Glutamatergic neuron (in vitro differentiated cells): ENCODE measurements at places on chromosomes 12 and 14. TPM values are rescaled to one million over a fixed set of nuclear protein-coding genes. Genes with fewer than 3 reads are reported as not detected.

GRCh38 chr12:28497889-28498411 is 307.7 kb downstream of the CCDC91 start:
- H3K4me3 ChIP-seq: no peak overlapping the region
- no peak overlapping the region for H3K27ac ChIP-seq
- DNase-seq: no peak
- no peaks in the 10 kb centered on the region for H3K27me3 ChIP-seq

Gene TGM1
- 4.2 TPM for total RNA-seq

DNA sequence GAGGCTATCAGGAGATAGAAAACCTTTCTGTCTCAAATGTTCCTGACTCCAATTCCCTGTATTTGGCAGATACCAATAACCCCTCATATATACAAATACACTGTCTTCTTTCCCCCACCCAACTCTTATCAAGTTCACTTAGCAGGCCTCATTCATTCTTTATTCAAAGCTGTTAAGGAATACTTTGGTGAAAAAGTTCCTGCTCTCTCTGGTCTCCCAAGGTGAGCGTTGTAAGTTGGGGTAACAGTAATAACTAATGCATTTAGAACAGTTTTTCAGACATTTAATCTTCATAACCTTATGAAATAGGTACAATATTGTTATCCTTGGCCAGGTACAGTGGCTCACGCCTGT is 3.9 kb upstream of the GDF11 start:
- DNase-seq: no peak
- peaks cover 21% of the 10 kb centered on the region for H3K4me1 ChIP-seq
- no peak overlapping the region for H3K27ac ChIP-seq
- peak overlapping the region; percentile 88 for H3K4me3 ChIP-seq
- no peaks in the 10 kb centered on the region for H3K36me3 ChIP-seq

Gene CPNE6
- 0.44 TPM for total RNA-seq

DNA sequence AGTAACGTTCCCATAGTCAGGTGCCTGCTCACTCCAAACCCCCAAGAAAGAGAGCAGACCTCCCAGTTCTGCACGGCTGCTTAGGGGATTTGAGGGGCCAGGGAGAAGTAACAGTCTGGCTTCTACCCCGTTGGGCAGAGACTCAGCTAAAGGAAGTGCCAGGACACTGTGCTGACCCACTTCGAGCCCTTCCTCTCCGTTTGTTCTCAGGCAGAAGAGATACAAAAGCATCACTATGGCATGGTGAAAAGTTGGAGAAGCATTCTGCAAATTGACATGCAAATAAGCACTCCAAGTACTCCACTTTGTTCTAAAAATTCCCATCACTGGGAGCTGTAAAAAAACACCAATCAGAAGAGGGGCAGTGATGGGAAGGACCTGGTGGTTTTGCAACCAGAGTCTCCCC is 239.1 kb downstream of the EGLN3 start:
- H3K27ac ChIP-seq: no peak overlapping the region
- H3K4me3 ChIP-seq: no peak overlapping the region
- H3K27me3 ChIP-seq: no peaks in the 10 kb centered on the region

GRCh38 chr12:102232036-102232435 is 34.4 kb upstream of the PMCH start:
- H3K4me3 ChIP-seq: no peak overlapping the region
- DNase-seq: no peak
- H3K27ac ChIP-seq: no peak overlapping the region
- no peaks in the 10 kb centered on the region for H3K4me1 ChIP-seq

- no peak overlapping the region for H3K27ac ChIP-seq
- H3K4me3 ChIP-seq: no peak overlapping the region
- no peaks in the 10 kb centered on the region for H3K4me1 ChIP-seq
- H3K36me3 ChIP-seq: no peaks in the 10 kb centered on the region
These were observed 10.3 kb downstream of the WASHC3 start for GRCh38 chr12:102051431-102051965.

GRCh38 chr14:32166029-32166428 is 35.8 kb upstream of the RNU6-7 start:
- H3K27ac ChIP-seq: no peak overlapping the region
- no peaks in the 10 kb centered on the region for H3K4me1 ChIP-seq
- DNase-seq: no peak
- peaks cover 2% of the 10 kb centered on the region for H3K27me3 ChIP-seq
- no peak overlapping the region for H3K4me3 ChIP-seq

Gene KCNH5
- total RNA-seq: 0.32 TPM

DNA sequence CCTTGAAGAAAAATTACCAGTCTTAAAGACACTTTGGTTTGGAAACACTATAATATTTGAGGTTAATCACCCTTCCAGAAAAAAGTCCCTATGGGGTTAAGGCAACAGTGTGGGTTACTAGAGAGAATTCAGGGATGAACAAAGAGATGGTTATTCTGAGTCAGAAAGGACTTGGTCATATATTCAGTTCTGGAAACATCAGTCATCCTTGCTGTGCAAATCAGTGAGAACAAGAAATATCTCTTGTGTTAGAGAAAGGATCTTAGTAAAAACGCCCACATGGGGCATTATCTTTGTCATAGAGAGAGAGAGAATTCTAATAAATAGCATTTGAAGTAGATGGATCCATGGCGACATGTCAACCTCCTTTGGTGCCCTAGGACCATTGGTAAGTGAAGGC is 59.4 kb upstream of the E2F7 start:
- H3K27me3 ChIP-seq: no peaks in the 10 kb centered on the region
- no peak overlapping the region for H3K27ac ChIP-seq
- H3K4me1 ChIP-seq: no peaks in the 10 kb centered on the region
- H3K4me3 ChIP-seq: no peak overlapping the region
- DNase-seq: no peak
- no peaks in the 10 kb centered on the region for H3K36me3 ChIP-seq

Gene RD3L
- not detected for total RNA-seq

- peaks cover 25% of the 10 kb centered on the region for H3K4me1 ChIP-seq
- no peak overlapping the region for H3K4me3 ChIP-seq
- no peak for DNase-seq
These were observed 44.1 kb downstream of the SMIM41 start for GRCh38 chr12:52123487-52124186.

- peaks cover 9% of the 10 kb centered on the region for H3K27me3 ChIP-seq
- H3K36me3 ChIP-seq: no peaks in the 10 kb centered on the region
- peaks cover 14% of the 10 kb centered on the region for H3K4me1 ChIP-seq
- H3K27ac ChIP-seq: no peak overlapping the region
These were observed 17.4 kb upstream of the CACNA2D4 start for GRCh38 chr12:1935700-1936378.

DNA sequence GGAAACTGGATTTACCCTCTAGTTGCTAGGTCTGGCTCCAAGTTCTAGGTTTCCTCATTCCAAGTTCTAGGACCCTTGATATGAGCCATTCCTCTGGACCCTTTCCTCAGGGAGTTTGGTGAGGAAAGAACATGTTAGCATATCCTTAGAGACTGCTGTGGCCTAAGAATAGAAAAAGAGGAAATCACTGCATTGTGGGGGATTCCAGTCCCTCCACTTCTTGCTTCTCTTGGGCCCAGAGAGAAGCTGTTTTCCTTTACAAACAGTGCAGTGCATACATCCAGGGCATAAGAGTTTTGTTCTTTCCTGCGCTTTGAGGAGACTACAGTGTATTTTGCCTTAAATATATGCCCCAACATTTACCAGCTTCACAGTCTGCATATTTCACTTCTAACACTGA is 59.0 kb downstream of the LLPH start:
- no peaks in the 10 kb centered on the region for H3K36me3 ChIP-seq
- DNase-seq: no peak
- H3K27ac ChIP-seq: no peak overlapping the region
- H3K4me3 ChIP-seq: no peak overlapping the region
- H3K27me3 ChIP-seq: no peaks in the 10 kb centered on the region
- H3K4me1 ChIP-seq: peaks cover 7% of the 10 kb centered on the region

- no peak overlapping the region for H3K27ac ChIP-seq
- H3K4me3 ChIP-seq: no peak overlapping the region
- H3K4me1 ChIP-seq: no peaks in the 10 kb centered on the region
- DNase-seq: no peak
- peaks cover 2% of the 10 kb centered on the region for H3K27me3 ChIP-seq
These were observed 77.0 kb downstream of the MSRB3 start for GRCh38 chr12:65355461-65355860.

Gene TMEM253
- 0.64 TPM for total RNA-seq
